ENCODE measurements at places on chromosomes 2 and 18.

DNA sequence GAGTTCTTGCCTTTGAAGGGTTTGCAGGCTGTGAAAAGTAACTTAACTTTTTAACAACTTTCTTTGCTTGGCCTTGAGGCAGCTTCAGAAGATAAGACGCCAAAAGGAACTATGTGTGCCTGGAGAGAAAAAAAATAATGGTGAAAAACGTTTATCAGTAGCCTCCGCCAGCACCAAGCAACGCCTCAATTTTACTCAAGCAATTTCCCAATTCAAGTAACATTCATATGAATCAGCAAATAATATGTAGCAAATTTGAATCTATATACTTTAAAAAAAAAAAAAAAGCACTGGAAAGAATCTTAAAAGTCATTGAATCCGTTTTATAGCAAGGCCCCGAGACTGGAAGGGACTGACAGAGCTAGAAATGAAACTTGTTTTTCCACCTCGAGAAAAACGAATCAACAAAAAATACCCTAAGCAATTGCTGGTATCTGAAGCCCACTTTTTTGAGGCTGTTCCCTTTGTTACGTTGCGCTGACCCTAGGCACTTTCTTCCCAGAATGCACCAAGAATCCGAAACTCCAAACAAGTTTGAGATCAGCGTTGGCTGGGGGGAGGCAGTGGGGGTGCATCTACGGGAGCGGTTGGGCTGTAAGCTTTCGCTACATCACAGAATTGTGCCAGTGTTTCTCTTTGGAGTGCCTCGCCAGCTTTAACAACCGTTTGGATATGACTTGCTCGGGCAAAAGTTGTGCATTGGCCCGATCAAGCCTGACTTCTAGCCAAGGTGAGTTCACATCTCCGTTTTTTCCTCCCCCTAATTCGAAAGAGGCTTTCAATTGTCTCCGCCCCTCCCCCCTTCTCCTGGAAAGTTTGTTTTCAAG, 2.7 kb upstream of the TGIF1 start:
- no peak for DNase-seq

- DNase-seq: no peak
Measured at GRCh38 chr2:208545403-208546042, 138.9 kb downstream of the PTH2R start.

GRCh38 chr2:160415991-160416390, 77.6 kb downstream of the RBMS1 start:
- no peak for DNase-seq

- no peak for DNase-seq
Measured at GRCh38 chr2:198710562-198710961, 747.2 kb downstream of the SATB2 start.

DNA sequence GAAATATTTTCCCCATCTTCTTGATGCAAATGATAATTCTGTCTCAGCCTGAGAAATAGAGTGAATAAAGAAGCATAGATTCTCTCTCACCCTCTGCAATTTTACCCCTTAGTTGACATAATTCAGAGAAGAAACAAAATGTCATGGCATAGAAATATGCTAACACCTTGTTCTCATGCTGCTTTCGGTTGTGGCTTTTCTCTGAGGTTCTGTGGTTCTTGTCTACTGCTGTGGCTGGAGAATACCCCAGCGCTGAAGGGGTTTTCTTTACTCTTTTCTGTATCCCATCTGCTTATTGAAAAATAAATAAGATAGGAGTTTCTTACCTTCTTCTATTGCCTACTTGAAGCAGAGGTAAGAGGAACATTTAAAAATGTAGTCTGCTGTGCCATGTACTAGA, 15.4 kb upstream of the RAB27B start:
- no peak for DNase-seq

DNA sequence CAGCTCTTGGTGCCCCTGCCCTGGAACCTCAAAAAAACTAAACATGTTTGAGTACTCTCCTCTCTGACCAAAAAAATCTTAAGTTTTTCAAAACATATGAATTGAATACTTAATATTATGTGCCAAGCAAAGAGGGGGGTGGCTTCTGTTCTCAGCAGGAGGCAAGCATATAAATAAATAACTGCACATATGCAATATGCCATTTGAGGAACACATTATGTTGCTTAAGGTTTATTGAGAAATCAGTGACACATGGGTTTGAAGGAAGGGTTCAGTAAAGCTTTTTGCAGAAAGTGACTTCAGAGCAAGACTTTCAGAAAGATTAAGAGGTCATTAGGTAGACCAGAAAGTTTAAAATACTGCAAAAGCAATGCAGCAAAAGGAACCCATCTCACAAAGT, 429.2 kb downstream of the TDRD15 start:
- no peak for DNase-seq

GRCh38 chr2:73963385-73964120, 21.2 kb upstream of the TET3 start:
- no peak for DNase-seq

- no peak for DNase-seq
Measured at GRCh38 chr18:50297621-50298442, 10.3 kb upstream of the CXXC1 start.

DNA sequence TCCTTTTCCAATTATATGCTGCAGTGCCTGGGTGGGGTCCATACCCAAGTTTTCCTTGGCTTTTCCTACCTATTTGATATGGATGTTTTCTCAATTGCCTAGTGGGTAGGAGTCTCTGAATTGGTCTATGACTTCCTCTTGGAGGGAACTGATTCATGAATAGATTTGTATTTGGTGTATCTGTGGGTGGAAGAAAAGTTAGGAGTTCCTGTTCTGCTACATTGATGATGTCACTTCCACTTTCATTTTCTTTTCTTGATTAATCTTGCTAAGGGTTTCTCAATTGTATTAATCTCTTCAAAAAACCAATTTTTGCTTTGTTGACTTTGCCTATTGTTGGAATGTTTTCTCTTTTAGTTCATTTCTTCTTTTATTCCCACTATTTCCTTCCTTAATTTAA, 37.4 kb upstream of the SLC9A2 start:
- DNase-seq: no peak

GRCh38 chr2:113886479-113887008, 3.3 kb upstream of the ACTR3 start:
- DNase-seq: no peak

DNA sequence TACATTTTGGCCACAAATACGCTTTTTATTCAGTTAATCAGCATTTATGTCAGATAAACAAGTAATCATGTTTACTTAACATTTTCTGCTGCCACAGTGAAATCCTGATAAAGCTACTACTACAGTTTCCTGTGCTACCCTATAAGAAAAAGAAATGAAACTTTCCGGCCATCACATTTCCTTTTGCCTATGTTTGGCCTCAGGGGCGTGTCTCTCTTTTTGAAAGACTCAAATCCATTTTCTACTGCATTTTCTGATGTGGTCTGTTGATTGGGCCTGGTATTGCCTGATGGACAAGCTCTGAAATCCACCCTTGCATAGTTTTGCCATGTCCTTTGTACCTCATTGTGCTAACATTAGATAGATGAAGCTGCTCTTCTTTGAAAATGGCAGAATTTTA, 152.6 kb downstream of the AGPS start:
- no peak for DNase-seq

DNA sequence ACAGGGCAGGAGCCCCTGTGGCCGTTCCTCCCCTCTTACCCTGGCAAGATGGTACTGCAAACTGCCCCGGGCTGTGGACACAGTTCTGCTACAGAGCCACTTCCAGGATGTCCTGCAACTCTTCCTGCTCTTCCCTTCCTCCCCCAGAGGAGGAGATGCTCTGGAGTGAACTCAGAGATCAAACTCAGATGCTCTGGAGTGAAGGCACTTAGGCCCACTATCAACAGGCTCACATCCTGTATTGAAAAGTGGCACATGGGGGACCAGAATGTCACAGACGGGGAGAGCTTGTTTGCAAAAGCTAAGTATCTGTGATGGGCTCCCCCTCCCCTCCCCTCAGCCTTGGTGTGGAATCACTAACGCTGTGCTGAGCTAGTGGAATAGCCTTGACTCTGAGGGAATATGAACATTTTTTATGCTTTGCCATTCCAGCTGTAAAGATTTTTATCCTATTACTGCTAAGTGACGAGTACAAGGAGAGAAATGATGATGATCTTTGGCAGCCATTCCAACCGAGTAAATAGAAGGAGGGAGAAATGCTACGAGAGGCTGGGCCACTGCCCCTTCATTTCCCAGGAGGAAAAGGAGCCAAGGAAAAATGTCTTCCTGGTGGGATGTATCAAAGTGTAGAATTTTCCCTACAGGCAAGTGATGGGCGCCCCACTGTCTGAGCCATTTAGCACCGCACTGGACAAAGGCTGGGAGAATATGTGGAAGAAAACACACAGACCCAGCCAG, 152.6 kb downstream of the GALNT14 start:
- DNase-seq: no peak

- DNase-seq: no peak
Measured at GRCh38 chr2:132757676-132758075, 87.7 kb upstream of the LYPD1 start.

GRCh38 chr2:222180619-222181018, 118.2 kb downstream of the PAX3 start:
- no peak for DNase-seq
